HL-60 (cell line): ENCODE measurements at places on chromosomes 1 and 21.

DNA sequence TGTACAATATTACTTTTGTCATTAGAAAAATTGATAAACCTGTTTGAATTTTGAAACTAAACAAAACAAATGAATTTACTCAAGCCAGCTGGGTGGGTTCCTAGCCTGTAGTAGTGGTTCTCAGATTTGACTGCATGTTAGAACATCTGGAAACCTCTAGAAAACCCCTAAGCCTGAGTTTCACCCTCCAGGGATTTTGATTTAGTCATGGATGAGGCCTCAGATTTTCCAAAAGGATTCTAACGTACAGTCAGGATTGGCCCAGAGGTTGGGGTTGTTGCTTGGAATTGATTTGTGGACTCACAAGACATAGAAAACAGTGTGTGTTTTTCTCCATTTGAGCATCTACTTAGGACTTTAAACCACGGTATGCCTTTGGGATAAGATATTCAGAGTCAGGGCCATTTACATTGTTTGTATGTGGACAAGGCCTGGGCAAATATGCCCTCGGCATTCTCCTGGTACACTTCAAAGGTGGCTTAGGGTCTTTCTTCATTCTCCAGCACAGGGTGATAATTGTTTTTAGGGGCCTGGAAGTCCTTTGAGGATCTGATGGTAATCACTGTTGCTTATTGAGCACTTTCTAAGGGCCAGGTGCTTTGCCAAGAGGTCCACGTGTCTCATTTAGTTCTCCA lies 42.6 kb downstream of the ATP5PO start:
- no peak for DNase-seq

DNA sequence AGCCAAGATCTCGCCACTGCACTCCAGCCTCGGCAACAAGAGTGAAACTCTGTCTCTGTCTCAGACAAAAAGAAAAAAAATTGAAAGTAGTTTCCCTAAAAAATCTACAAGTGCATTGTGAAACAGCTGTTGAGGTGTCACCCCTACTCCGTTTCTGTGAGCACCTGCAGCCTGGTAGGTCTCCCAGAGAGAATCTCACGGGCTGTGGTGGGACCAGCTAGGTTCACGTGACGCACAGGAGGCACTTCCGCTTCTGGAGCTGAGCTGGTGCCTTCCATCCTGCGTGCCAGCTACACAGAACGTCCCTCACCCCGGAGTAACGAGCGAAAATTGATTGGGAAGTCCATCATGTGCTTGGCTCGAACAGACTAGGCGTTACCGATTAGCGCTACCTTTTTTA lies 66.8 kb downstream of the COL24A1 start:
- no peak for DNase-seq

DNA sequence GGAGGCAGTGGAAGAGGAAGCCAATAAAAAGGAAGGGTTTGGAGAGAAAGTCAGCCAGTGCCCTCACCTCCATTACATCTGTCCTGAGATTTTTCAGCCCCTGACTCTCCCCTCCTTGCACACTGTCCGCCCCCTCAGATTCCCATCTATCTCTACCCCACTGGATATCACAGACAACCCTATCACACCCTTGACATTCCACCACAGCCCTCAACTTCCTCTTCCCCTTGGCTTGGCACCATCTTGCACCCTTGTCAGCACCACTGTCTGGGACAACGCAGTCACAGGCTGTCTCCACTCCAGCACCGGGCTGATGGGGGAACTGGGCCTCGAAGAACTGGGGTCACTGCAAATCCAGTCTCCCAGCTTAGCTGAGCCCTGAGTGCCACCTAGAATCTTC lies 14.2 kb upstream of the PLEKHA6 start:
- DNase-seq: no peak

DNA sequence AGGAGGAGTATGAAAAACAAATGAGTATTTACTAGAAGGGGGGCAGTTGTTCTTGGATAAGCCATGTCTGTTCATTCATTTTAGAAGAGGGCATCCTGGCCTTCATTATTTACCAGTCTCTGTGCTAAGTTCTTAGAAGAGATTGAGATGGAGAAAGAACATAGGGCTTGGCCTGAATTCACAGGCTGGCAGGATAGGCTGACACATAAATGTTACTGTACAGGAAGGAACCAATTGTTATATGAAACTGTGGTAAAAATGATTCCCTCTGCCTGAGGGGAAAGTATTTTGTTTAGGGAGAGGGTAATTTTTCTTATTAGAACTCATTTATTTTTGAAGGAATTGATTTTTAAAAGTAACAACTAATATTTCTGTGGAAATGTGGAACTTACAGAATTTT lies 99.5 kb downstream of the MAN1A2 start:
- no peak for DNase-seq

DNA sequence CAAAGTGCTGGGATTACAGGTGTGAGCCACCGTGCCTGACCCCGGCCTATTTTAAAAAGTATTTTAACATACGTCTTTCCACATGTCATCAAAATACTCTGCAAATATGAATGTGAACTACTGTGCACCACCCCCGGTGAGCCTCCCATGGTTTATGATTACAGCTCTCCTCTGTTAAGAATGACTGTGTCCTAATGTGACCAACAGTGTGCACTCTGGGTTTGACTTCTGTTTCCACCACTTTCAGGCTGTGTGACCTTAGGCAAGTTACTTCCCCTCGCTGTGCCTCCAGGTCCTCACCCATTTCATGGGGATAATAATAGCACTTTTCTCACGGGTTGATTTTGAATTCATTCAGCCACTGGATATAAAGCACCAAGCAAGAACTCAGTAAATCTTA lies 14.7 kb downstream of the AMPD2 start:
- no peak for DNase-seq

DNA sequence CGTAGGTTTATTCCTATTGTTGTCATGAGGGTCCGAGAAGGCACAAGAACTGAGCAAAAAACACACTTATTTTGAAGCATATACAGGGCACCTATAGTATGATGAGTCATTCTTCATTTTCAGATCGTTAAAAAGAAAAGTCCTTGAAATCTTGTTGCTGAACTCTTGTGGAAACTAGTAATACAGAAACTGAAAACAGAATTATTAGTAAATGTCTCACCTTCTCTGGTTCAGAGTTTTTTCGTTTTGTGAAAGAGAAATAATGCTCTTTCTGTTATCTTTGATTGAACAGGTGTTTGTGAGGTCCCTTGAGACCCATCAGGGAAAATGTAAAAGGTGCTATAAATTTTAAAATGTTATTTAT lies 102.0 kb upstream of the COA6 start:
- no peak for DNase-seq

- DNase-seq: no peak
Measured at GRCh38 chr21:42641311-42642218, 11.9 kb upstream of the PDE9A start.

- DNase-seq: no peak
Measured at GRCh38 chr21:46109313-46110221, 11.7 kb downstream of the COL6A2 start.

DNA sequence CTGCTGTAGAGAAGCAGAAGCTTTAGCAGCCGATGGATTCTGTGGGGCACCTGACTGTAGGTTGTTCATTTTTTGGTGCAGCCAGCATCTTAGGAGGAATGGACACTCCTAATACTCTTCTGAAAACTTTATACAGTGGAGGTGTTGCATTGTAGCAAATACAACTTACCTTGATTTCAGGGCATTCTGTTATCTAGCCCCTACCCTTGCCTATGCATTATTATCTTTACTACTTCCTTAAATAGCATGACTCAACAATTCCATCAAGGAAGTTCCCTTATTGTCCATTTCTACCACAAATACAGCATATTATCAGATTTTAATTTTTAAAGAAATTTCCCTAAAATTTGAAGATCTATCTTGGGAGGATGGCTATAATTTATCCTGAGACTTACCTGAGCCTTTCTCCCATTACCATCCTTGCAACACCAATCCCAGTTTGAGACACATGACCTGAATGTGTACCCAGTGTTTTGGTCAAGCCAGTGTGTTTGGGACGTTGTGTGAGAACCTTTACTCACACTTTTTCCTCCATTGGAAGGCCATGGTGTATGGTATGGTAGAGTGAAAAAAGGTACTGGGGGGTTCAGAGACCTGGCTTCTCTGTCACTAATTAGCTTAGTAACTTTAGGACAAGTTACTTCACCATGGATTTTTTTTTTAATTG lies 9.2 kb downstream of the POU2F1 start:
- no peak for DNase-seq

GRCh38 chr1:48870596-48870995 lies 93.9 kb upstream of the BEND5 start:
- no peak for DNase-seq

DNA sequence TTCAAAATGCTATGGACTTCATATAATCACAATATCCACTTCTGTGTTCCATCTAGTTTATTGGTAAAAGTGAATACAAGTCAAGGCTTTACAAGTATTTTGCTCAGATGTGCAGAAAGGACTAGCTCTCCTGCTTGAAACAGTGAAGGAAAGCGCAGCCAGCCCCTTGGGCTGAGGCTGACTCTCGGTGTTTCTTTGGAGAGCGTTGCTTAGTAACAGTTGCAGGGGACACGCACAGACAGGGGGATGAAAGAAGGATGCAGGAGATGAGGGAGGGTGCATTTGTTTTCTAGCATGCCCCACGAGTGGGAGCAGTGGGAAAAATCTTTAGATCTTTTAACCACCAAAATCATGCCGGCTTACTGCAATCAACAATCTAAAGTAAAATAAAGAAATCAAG lies 9.1 kb downstream of the PYCR2 start:
- DNase-seq: no peak

- peak; percentile 68 for DNase-seq
Measured at GRCh38 chr21:42080788-42081083, 9.6 kb downstream of the UMODL1 start.

DNA sequence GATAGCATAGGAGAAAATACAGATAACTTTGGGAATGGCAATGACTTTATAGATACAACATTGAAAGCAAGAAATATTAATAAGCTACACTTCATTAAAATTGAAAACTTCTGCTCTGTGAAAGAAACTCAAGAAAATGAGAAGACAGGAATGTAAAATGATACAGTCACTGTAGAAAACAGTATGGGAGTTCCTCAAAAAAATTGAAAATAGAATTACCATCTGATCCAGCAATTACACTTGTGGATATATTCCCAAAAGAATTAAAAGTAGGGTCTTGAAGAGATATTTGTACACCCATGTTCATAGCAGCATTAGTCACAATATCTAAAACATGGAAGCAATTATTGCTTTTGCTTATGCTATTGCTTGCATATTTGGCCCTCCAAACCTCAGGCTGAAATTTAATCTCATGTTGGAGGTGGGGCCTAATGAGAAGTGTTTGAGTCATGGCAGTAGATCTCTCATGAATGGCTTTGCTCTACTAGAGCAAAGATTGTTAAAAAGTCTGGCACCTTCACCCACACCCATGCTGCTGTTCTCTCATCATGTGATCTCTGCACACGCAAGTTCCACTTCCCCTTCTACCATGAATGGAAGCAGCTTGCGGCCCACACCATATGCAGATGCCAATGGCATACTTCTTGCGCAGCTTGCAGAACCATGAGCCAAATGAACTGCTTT lies 15.3 kb upstream of the AHCYL1 start:
- peak; percentile 33 for DNase-seq

- DNase-seq: no peak
Measured at GRCh38 chr1:118303534-118303933, 118.5 kb upstream of the SPAG17 start.

DNA sequence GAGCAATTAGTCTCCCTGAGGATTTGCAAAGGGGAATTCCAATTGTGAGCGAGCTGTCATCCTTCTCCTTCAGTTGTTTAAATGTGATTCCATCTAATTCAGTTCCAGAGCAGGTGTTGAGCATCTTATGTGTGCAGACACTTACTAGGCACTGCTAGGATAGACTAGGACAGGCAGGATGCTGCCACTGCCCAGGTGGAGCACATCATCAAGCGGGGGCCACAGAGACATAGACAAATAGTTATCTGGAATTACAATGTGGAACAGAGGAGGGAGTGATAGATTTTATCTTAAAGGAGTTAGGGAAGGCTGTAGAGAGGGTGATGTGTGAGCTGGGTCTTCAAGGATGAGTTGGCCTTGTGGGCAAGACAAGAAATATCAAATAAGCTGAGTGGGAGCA lies 55.9 kb downstream of the CDC7 start:
- no peak for DNase-seq

- DNase-seq: no peak
Measured at GRCh38 chr1:41853907-41854306, 64.8 kb downstream of the HIVEP3 start.

- DNase-seq: no peak
Measured at GRCh38 chr21:46048926-46049889, 48.7 kb upstream of the COL6A2 start.

- no peak for DNase-seq
Measured at GRCh38 chr1:205774198-205775014, 876 bp downstream of the RAB29 start.

DNA sequence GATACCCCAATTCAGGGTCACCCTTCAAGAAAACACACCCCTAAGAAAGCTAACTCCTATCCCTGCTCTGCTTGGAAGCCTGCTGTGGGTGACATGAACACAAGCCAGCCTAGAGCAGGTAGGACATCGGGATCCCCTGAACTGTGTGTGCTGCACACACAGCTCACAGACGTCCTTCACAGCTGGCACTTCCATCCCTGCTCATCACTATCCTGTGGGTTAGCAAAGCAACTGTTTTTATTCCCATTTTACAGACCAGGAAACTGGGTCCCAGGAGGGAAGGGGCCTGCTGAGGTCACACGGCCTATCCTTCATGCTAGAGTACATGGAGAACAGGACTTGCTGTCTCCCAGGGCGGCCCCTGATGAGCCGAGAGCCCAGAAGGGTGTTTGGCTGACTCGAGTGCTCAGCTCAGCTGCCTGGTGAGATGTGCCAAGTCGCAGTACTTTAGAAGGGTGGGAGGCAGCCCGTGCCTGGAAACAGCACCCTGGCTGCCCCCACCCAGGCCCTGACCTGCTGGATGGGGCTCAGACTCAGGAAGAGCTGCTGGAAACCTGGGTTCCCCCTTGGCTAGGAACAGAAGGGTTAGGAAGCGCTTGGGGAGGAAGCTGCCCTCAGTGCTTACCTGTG lies 28.3 kb upstream of the BTG2 start:
- no peak for DNase-seq

DNA sequence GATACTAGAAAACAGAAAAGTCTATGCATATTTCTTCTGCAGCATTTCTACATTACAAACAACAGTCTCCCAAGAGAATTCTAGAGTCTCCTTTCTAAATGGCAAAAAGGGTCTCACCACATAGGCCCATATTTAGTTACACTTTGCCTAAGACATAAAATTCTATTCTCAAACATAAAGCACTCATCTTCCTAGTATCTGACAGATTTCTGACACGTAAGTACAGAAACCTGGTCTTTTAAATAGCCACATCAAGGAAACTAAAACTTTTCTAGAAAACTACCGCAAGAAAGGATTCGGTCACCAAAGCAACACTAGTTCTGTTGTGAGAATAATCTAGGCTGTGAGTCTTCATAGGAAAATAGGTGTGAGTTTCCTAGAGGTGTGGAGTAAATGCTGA lies 33.6 kb upstream of the CTSK start:
- no peak for DNase-seq

DNA sequence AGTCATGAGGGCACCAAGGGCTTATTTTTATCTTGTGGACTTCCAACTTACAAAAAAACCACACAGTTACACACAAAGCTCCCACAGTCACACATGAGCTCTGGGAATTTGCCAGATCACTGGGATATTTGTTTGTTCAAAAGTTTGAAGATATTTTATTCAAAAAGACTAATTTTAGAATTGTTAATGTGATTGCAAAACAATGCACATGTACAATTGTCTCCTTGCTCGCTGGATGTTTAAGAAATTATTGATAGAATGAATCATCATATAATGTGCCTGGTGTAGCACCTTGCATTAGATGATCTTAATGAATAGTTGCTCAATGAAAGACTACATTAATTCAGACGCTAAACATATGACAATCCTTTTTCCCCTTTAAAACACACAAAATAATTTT lies 570.3 kb downstream of the LMO4 start:
- DNase-seq: no peak
